KG1 (cell line): ENCODE measurements at places on chromosomes 3 and 15.

- DNase-seq = no peak
Measured at GRCh38 chr3:33915796-33916546, 117.5 kb downstream of the PDCD6IP start.

DNA sequence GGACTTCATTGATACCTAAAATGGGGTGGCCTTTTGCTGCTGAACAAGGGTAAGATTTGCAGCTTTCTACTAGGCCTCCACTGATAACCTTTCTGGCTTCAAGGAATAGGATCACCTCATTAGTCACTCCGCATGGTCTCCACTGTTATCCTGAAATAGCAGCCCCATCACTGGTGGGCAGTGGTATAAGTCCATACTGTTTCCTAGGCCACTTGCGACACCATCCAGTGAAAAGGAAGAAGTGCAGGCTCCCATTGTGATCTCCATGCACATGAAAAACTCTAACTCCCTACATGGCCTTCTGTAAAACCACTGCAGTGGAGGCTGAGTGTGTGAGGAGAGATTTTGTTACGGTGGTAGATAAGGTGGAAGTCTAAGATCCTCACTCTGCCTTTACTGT lies 1455.9 kb downstream of the SI start:
- DNase-seq = no peak

DNA sequence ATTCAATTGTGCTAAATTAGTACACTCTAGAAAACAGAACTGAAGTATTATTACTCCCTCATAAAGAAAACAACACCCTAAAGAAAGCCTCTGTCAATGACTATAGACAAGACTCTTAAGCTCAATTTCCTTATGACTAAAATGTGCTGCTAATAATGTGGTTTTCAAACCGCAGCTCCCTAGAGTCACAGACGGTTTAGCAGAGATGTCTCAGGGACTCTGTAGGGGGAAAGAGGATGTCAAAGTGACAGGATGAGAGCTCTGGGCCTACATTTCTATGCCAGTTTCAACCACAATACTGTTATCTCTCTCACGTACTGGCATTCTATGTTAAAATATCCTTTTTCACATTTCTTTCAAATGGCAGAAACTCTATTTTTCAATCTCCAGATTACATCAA lies 37.6 kb upstream of the WDR49 start:
- DNase-seq = peak; percentile 27

GRCh38 chr3:30184091-30184810 lies 422.1 kb upstream of the TGFBR2 start:
- DNase-seq = no peak

DNA sequence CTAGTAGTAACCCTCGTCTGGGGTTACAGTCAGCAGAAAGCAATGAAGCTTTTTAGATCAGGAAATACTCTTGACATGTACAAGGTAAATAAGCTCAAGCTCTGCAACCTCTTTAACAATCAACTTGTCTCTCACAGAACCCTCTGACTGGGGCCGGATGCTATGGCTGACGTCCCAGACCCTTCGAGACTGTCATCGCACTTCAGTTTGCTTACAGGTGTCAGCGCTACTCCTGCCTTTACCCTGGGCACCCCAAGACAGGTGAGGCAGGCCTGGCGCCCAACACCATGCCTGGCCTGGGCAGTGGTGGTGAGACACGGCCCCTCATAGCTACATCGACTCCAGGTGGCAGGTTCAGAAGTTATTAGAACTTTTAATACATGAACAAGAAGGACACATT lies 30.6 kb downstream of the LRRFIP2 start:
- no peak for DNase-seq
